ENCODE measurements at places on chromosomes 5 and 9. TPM values are rescaled to one million over a fixed set of nuclear protein-coding genes. Genes with fewer than 3 reads are reported as not detected.

DNA sequence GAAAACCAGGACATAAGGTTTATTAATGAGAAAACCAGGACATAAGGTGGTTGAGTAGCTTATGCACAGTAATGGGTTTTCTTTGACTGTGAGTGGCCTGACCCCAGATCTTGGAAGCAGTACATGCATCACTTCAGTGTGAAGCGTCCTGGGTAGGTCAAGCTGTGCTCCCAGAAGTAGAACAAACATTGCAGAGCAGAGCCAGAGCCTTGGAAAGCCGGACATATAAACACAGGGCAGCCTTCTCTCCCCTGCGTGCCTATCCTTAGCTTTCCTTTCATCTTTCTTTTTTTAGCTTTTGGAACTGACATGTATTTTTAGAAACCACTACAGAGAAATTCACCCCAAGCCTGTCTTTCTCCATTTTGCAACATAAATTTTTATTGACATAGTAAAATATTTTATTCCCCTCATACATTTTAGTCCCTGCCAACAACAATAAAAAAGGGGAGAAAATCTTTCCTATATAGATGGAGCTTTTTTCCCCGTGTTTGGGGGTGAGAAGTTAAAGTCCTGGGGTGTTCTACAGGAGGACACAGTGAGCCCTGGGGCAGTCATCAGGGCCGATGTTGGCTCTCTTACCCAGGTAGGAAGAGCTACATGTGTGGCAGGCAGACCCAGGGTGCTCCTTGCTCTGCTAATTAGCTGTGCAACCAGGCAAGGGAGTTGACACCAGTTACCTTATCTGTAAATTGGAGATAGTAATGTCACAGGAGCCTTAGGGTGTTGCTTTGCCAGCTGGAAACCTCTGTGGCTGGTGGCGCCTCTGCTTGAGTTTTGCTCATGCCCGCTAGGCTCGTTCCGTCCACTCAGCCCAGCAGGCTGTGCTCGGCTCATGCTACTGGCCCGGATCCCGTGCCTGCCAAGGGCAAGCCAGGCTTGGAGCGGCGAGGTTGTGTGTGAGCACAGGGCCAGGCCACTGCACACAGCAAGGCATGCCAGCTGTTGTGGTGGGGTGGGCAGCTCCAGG, 389.6 kb downstream of the KDM4C start:
- no peak for DNase-seq

- no peak for DNase-seq
These were observed 13.7 kb downstream of the CERCAM start for GRCh38 chr9:128434340-128434739.

GRCh38 chr5:88824892-88825583, 57.9 kb downstream of the MEF2C start:
- no peak for DNase-seq

DNA sequence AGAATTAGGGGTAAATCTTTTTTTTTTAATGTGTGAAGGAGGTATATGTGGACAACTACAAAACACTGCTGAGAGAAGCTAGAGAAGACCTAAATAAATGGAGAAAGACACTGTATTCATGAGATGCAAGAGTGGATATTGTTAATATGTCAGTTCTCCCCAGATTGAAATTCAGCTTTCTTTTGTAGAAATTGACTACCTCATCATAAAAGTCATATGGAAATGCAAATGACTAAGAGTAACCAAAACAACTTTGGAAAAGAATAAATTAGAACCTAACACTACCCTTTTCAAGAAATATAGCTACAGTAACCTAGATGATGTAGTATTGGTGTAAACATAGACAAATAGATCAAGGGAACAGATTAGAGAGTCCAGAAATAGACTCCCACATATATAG, 400.7 kb downstream of the ADGRV1 start:
- no peak for DNase-seq

DNA sequence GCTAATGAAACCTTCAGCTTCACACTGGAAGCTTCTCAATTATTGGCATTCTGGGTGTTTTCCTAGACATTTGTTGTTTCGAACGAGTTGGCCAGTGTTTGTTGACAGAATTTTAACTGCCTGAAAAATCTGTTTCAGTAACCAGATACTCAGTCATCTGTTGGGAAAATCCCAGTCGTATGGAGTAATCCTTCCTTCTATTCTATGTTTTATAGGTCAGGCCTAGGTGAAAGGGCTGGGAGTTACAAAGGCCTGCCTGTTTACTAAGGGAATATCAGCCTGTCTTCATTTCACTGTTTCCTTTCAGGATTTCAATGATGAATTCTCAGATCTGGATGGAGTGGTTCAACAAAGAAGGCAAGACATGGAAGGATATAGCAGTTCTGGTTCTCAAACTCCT, 59.9 kb downstream of the GRAMD2B start:
- no peak for DNase-seq

- DNase-seq = no peak
These were observed 89.7 kb upstream of the CCNG1 start for GRCh38 chr5:163347671-163348070.

Gene KLHL3
- total RNA-seq = 32.8 TPM

DNA sequence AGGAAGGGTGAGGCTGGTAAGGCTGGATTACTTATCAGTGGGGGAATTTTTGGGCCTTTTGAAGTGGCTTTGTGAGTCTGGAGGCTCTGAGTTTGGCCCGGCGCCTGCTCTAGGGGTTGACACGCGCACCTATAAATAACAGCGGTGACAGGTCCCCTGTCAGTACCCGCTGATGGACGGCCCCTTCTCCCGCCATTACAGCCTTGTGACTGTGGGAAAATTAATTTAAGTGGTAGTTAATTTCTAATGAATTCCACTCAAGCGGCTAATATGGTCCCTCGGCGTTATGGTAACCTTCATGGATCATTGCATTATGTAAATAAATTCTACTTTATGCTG, 16.5 kb downstream of the MRPL36 start:
- peak; percentile 33 for DNase-seq

Gene FOXD1
- total RNA-seq = 99.3 TPM

GRCh38 chr5:41067714-41068568, 3.2 kb downstream of the MROH2B start:
- DNase-seq = no peak

GRCh38 chr5:57348376-57349140, 134.1 kb downstream of the ACTBL2 start:
- no peak for DNase-seq

Gene HMMR
- 0.85 TPM for total RNA-seq

GRCh38 chr5:7000310-7000709, 287.1 kb downstream of the TENT4A start:
- DNase-seq = no peak

DNA sequence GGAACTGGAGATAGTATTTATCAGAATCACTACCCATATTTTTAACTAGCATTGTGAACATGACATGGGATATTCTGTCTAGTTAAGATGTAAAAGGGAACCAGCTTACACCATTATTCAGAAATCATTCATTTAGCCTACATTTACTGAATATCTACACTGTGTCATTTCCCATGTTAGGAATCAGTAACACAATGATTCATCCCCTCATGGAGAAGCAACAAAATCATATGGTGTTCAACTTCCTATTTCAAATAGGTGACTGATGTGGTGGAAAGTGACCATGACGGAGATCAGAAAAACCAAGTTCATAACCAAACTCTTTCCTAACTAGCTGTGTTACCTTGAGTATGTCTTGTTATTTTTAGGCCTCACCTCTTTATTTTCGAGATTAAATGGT, 550.0 kb upstream of the TUSC1 start:
- no peak for DNase-seq

DNA sequence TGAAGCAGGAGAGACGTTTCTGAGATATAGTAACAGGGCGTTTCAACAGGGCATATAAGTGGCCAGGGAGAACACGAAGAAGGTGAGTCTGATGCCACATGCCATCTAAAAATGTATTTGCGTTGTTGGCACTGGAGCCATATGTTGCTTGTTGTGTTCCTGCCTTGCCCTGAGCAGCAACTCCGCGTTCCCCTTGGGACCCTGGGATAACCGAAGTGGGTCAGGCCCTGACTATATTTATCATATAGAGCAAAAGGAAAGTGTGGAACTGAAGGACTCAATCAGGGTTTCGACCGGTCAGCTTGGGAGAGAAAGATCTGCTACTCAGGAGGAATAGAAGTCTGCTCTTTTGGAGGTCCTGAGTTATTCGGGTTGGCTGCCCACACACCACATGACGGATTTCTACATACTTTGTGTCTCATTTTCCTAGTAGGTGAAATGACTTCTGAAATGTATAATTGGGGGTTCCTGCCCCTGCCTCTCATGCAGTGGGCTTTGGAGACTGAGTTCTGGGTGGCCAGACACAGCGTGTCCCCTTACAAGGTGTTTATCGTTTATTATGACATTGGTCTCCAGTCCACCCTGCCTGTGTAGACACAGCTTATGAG, 3.0 kb downstream of the STC2 start:
- no peak for DNase-seq

DNA sequence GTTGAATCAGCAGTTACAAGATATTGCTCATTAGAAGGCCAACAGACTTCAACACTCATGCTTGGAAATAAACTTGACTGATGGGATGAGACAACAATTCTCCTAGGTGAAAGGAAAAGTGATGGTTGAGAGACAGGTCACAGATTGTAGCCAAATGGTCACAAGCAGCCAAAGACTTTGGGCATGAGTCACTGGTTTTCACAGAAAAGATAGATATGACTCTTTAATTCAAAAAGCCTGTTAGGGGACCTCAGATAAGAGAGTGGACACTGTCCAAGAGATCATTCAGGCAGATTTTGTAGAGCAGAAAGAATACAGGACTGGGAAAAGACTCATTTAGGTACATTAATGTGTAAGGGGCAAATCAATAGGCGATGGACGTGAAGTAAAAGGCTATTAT, 982.5 kb downstream of the MAT2B start:
- no peak for DNase-seq
